ENCODE measurements at places on chromosomes 4 and X. TPM values are rescaled to one million over a fixed set of nuclear protein-coding genes. Genes with fewer than 3 reads are reported as not detected.

Gene SPIN2A
- not detected for total RNA-seq

Gene NFXL1
- 5.5 TPM for total RNA-seq

Gene CLIC2
- 1.3 TPM for total RNA-seq

Gene LYAR
- total RNA-seq = 24.9 TPM

Gene LGI2
- not detected for total RNA-seq

Gene GK
- total RNA-seq = 10.4 TPM

Gene ANOS1
- total RNA-seq = 0.22 TPM

Gene MSX1
- 11.4 TPM for total RNA-seq

Gene AMOT
- total RNA-seq = 6.7 TPM

Gene ATP1B4
- not detected for total RNA-seq

Gene PGAM4
- not detected for total RNA-seq

Gene ERCC6L
- 26.1 TPM for total RNA-seq

Gene INTU
- 1.4 TPM for total RNA-seq

- DNase-seq = peak; percentile 6
Measured at GRCh38 chrX:101485212-101485949, at the start of gene ARMCX4. TSS of gene ARMCX4 (plus strand) at chrX:101485456. CDS start at chrX:101488590, 3,134 bp downstream.

DNA sequence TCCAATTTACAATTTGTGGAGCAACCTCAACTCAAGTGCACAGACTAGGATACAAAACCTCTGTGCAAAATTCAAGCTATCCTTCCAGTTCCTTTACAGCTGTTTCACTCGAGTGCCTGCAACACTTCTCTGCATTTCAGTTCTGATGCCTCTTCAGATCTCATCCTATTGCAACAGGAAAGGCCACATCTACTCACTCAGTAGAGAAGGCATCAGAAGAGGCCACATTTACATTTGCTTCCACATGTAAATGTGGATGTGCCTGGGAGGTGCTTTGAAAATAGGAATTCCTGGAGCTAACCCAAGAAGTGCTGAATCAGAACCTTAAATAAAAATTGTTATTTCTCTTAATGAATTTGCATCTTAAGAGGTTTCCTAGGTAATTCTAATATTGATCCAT, 45.8 kb upstream of the SERTM2 start:
- DNase-seq = no peak

DNA sequence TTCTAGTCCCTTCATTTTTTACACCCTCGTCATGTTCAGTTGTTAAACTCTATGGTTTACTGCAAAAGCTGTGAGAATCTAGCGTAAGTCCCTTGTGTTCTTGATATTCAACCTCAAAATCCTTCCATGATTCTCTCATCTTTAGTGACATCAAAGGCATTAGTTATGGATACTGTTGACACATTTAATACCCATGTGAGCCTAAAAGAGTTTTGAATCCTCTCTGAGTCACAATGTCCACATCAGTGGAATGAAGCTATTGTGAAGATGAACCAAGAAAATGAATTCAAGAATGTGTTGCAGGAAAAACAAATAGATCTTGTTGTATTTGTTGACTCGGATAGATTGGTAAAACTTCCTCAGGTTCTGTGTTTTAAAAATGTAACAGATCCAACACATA, 394.7 kb upstream of the ATOH1 start:
- peak; percentile 11 for DNase-seq

DNA sequence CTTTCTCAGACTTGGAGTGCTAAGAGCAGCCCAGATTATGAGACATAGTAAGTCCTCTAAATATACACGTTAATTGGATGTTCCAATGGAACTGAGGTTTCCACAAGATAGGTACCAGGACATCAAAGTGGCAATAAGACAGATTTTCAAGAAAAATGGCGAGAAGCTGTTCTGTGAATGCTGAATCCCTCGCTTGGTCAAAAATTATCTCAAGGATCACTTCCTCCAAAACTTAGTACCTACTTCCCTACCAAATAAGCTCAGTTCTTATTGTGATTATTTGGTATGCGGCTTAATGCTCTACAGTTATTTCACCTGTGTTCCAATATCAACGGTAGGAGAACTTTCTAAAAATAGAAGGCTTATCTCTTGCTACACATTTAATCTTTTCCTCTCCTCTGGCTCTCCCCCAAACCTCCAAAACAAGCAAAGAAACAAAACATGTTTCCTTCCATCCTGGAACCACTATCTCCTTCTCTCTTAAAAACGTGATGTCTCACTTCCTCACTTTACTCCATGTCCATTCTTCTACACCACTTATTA, 14.7 kb downstream of the PDGFC start:
- DNase-seq = no peak

- DNase-seq = peak; percentile 70
Measured at GRCh38 chrX:108439426-108439942, at the start of gene COL4A5. TSS of gene COL4A5 (plus strand) at chrX:108439838. CDS start at chrX:108440126, 288 bp downstream.

DNA sequence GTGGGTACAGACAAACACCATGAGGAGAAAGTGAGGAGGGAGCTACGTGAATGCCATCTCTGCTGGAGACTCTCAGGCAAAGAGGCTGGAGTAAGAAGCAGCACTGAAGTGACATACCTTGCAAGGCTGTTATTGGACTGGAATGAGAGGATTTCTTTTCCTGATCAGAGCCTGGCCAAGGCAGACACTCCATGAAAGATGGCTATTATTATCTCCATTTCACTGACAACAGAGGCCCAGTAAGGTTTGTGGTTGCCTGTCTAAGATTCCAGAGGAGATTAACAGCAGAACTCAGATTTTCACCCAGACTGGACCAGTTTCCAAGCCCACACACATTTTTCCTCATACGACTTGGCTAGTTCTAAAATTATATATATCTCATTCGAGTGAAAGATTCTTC, 162.0 kb upstream of the EOLA2 start:
- DNase-seq = no peak

GRCh38 chr4:141388481-141388880, 167.8 kb downstream of the ZNF330 start:
- peak; percentile 76 for DNase-seq

DNA sequence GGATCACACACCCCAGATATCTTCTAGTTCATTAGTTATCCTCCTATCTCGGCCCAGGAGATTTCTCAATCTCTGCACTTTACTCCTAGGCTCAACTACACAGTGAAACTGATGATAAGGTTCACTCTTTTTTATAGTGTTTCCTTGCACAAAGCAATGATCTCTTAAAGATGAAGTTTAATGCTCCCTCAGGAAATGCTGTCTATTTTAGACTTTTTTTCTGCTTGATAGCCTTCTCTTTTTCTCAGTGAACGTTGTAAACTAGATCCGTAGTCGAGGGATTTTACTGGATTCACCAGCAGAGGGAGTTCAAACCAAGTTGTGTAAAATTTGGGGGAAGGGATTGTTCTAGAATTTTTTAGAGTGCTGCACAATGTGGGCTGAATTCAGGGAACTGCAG, 269.6 kb downstream of the GBA3 start:
- peak; percentile 48 for DNase-seq

GRCh38 chr4:88759039-88759894, 61.6 kb upstream of the NAP1L5 start:
- DNase-seq = no peak

- peak; percentile 53 for DNase-seq
Measured at GRCh38 chr4:38565271-38566199, 98.5 kb upstream of the KLF3 start.

GRCh38 chr4:185304944-185305690, 90.6 kb downstream of the LRP2BP start:
- DNase-seq = peak; percentile 51

DNA sequence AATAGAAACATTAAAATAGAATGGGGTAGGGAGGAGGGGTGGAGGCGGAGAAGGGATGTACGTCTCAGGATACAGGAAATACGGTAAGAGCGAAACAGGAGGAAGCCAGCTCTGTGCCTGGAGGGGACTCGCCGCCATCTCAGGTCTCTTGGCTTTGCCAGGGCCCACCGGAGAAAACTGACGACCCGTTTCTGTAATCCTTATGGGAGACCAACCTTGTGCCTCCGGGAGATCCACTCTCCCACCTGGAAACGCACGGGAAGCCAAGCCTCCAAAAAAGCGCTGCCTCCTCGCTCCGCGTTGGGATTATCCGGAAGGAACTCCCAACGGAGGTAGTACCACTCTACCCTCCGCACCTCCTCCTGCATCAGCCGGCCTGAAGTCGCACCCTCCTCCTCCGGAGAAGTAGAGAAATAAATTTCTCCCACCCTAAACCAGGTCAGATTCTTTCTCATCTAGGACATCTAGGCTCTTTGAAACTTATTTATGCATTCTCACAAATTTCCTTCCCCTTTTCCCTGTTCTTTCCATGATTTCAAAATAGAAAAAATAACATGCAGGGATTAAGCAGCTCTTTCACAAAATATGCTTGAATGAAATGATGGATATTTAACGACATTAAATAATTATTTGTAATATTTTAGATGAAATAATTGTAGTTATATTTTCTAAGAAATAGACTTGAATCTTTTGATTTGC, at the start of gene NBDY:
Gene NBDY, plus strand, starts transcription at position 92 of the 699 bp plus-strand sequence. Its CDS starts 111 bp downstream, at position 203.
- DNase-seq = peak; percentile 69

DNA sequence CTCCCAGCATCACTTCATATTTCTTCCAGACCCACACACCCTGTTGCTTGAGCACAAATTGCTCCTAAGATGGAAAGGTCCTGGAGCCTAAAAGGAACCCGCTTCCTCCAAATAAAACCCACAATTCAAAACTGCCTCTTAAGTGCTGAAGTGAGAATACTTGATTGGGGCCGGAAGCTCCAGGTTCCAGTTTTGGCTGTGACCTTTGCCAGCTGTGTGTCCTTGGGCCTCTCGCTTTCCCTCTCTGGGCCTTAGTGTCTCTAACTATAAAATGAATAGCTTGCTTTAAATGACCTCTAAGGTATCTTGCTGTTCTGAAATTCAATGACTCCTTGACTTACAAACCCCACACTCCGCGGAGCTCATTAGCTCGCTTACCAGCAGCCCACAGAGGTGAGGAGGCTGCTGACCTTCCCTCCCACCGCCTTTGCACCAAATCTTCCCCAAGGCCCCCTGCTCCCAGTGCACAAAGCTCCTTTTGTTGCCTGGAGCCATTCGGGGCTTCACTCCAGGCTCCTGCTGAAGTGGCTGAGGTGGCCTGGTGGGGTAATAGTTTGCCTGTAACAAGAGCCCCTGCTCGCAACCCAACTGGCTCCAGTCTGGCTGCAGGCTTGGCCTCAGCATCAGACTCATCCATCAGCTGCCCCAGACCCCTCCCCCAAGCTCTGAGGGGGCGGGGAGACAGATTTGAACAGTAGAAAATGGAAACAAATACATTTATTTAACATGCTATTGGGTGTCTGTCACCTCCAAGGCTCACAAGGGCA, 21.8 kb downstream of the STARD8 start:
- no peak for DNase-seq

GRCh38 chr4:148845609-148846008, 403.4 kb upstream of the NR3C2 start:
- no peak for DNase-seq

- DNase-seq = no peak
Measured at GRCh38 chrX:1610166-1610565, 4.7 kb upstream of the ASMT start.

GRCh38 chr4:154822775-154823174, 41.7 kb downstream of the RBM46 start:
- no peak for DNase-seq

GRCh38 chr4:4356106-4357041, 30.5 kb upstream of the NSG1 start:
- DNase-seq = no peak

DNA sequence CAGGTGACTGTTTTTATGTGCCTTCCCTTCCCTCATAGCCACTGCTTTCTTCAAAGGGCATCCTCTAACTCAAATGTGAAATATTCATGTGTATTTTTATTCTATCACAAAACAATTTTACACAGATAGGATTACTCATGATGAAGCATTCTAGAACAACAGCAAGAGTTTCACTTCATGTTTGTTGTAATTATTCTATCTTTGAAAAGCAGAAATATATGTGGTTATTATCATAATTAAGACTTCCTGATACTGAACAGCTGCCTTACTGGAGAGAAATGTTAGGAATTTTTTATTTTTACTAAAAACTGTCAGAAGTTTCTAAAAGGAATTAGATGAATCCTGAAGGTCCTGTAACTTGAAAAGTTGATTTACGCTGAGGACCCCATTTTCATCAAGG, 229.1 kb downstream of the PALLD start:
- no peak for DNase-seq

DNA sequence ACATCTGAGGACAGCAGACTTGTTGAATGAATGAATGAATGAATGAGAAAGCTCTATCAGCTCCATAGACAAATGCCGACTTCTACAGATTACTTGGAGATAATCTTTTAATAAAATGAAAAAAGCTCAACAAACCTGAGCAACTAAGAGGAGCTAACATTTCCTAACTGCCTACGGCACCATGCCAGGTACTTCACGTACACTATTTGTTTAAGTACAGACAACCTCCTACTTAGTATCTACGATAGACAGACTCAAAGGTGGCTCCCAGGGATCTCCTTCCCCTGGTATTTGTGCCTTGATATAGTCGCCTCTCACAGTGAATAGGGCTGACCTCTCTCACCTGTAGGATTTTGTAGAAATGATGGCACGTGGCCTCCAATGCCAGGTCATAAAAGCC, 412.2 kb upstream of the FAT1 start:
- no peak for DNase-seq

DNA sequence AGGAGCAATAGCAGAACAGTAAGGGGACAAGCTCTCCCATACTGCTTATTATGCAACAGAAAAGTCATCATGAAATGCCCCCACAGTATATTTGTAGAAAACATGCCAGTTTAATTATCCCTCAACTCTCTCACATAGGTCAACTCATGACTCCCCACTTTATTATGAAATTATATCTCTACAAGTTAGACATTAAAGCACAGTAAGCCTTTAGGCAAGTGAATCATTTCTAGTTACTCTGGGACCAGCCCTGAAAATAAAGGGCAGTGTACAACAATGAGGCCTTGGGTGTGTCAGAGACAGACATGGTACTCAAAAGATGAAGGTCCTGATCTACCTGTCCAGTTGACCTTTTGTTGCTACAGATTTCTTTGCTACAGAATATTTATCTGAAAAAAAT, 191.9 kb downstream of the FBXW7 start:
- no peak for DNase-seq

DNA sequence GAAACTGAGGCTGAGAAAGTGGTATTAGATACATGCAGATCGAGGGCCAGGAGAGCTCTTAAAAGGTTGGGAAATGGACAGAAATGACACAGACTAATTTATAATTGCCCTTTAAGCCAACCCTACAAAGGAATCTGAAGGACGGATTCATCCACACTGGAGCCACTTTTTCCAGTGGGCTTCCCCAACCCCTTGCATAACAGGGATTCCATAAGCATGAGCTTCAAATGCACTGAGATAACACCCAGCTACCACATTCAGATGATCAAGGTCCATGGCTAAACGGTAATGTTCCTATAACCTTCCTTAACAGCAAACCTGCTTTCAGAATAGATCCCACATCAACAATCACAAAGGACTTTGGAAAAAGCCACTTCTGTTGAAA, 34.2 kb downstream of the PLAC1 start:
- DNase-seq = peak; percentile 32

GRCh38 chr4:135357091-135357490, 1155.5 kb upstream of the PABPC4L start:
- DNase-seq = no peak

- DNase-seq = no peak
Measured at GRCh38 chr4:12319765-12320164, 891.1 kb upstream of the HS3ST1 start.

Data from M059J (cell line).